ACHN (cell line): ENCODE measurements at places on chromosomes 2 and 18.

- DNase-seq, result no peak
Measured at GRCh38 chr18:56488739-56489138, 149.7 kb downstream of the TXNL1 start.

- DNase-seq, result no peak
Measured at GRCh38 chr2:119240311-119241204, 16.9 kb downstream of the STEAP3 start.

DNA sequence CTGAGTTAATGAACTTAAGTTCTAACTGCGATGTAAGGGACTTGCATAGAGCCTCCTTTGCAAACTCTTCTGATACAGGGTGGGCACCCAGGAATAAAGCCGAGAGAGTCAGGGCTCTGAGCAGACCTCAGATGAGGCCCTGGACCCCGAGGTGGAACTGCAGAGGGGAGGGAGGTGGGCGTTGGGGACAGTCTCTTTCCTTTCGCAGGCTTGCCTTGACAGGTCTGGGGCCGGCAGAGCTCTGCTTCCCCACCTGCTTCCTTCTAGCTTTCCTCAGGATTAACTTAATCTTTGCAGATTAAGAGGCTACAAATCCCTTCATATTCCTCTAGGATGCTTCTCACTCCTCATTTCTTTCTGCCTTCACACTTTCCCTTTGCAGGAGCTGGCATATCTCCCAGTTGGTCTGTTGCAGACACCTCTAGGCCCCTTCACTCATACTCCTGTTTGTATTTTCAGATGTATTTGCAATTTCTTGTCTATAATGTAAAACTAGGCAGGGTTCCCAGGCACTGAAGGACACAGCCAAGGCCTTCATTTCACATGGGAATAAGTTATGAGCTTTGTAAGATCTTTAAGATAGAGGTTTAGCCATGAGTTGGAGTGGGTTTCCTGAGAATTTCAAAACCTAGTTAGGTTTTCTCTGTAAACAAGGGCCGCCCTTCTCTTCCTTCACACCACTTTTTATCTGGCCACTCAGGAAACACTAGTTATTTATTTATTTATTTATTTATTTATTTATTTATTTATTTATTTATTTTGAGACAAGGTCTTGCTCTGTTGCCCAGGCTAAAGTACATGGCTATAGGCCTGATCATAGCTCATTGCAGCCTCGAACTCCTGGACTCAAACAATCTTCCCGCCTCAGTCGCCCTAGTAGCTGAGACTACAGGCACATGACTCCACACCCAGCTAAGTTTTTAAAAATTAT is 70.9 kb downstream of the MTCL1 start:
- no peak for DNase-seq

DNA sequence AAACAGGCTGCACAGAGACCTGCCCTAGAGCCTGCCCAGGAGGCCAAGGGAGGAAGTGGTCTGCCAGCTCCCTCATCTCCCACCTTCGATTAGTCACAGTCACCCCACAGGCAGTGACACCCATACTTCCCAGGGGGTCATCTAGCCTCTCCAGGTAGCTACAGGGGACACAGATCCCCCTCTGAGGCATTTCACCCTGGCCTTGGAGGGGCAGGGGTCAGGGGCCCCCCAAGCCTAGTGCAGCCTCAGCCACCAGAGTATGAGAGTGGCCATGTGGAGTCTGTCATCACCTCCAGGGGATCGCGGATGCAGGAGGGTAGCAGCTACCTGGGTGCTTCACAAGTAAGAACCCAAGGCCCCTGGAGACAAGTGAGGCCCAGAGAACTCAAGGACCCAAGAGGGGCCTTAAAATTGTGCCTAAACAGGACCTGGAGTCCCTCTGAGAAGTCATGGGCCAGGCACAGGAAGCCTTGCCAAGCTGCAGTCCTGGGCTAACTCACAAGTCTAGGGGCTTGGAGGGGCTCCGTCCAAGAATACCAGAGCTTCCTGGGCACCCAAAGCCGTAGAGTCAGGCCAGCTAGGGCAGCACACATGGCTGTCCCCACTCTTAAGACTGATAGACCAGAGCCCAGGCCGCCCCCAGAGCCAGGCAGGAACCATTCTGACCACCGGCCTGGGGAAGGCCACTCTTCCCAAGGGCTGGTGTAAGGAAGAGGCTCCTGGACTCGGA is 354.3 kb upstream of the ID2 start:
- no peak for DNase-seq

DNA sequence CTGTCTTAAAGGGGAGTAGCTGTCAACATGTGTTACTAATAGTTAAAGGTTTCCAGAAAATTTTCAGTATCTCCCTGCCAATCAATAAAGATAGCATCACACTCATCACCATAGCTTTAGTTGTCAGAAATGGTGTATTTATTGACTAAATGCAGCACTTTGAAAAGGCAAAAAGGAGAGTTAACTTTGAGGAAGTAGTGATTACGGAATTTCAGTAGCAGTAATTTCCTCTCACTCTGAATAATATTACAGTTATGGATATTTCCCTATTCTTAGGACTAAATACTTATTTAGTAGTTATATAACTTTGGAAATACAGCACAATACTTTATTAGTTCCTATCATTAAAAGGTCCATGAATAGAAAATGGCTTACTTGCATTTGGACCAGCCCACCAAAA is 250.5 kb downstream of the CAMKMT start:
- DNase-seq, result no peak

DNA sequence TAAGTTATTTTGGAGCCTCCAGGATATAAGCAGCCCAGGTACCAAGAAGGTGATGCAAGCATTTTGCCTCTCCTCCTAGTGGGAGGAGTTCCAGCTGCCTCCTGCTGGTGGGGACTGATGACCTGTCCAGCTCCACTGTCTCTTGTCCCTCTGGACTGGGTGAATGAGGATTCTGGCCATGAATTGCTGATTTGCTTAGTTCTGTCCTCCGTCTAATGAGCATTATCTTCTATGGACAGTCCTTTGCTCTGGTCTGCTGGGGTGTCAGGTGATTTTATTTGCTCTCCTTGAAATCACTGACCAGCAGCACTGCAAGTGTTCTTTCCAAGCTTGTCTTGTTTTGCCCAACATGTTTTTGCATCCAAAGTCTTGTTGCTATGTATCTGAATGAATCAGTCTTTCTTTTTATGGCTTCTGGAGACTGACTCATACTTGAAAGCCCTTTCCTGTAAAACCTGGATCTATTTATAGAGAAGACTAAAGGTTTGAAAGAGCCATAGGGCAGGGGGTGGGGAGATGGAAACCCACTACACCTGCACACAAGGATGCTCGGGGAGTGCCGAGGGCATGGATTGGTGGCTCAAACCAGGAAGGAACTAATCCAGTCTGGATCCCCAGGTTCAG is 40.5 kb upstream of the EFHD1 start:
- peak; percentile 84 for DNase-seq

DNA sequence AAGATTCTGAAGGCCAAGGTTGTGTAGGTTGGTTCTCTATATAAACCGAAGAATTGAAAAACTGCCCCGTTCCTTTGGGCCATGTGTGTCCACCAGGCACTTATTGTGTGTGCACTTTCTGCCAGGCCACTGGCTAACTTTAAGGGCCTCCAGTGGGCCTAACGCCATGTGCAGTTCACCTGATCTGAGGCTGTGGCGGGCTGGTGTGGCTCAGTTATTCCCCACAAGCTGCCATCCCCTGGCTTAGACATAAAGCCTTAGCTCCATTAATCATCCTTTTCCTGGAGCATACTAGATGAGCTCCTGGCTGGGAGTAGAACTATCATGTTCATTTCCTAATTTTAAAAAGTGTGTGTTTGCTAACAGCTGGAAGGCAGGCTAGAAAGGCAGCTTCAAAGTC is 304.1 kb upstream of the TNP1 start:
- DNase-seq, result no peak

- no peak for DNase-seq
Measured at GRCh38 chr2:224004105-224004695, 34.9 kb downstream of the SERPINE2 start.
